ENCODE measurements at places on chromosomes 4 and X.

DNA sequence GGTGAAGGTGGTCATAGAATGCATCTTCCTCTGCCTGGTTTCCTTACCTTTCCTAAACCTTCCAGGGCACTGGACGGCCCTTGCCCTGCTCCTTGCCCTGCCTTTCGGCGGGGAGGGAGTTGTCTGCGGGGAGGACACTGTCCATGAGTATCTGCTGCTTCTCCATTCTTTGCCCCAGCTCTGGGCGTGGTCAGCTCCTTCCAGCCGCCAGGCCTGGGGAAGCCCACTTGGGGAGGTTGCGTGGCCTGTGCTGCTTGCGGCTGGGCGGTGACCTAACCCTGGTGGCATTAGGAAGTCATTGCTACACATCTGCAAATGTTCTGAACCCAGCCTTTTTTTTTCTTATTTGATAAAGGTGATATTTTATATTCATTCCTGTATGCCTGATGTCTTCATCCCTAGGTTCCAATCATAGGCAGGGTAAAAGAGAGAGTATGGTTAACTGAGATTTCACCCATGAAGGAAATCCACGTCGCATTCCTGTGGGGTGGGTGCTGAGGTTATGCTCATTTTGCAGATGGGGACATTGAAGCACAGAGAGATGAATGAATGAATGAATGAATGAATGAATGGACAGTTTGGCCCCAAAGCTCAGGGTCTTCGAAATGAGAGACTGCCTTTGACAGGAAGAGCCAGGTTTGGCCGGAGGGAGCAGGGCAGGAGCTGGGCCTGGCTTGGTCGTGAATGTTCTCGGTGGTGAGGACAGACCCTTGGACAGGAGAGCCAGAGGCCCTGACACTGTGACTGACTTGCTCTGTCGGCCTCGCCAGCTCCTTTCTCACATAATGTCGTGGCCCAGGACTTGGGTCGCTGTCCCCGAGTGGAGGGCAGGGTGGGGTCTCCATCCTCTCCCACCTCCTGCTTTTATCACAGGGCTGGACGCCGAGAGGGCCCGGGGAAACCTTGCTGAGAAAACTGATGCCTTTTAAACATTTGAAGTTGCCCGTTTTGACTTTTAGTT is 57.8 kb upstream of the GPR78 start:
- DNase-seq: no peak

- DNase-seq: no peak
These were observed 52.3 kb downstream of the CPEB2 start for GRCh38 chr4:15054541-15054940.

DNA sequence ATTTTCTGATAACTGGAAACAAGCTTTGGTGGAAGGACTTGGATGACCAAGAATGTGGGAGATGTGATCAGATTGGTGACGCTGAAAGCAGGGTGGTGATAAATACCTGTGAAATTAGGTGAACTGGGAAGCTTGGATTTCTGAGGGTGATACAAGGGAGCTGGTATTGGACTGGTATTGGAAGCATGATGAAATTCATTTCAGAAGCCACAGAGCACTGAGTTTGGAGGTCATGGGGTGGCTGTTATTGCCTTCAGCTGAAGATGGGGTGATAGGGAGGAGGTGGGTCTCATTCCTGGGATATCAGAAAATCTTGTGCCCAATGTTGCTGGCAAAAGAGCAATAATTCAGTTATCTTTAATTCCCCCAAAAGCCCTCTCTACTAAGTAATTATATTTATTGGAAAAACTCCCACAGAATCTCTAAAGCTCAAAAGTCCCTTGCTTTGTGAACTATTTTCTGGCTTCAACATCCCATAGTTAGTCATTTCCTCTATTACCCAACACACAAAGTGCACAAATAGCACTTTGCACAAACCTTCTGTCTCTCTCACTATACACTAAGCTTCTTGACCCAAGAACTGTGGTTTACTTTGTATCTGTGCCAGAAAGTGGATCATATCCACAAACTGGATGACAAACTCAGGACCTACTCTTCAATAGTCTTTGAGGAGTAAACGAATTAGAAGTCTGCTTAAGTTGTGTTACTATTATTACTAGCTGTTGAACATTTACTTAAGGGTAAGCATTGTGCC is 23.1 kb upstream of the CAMK2D start:
- peak; percentile 6 for DNase-seq

- DNase-seq: no peak
These were observed 132.9 kb upstream of the PTCHD1 start for GRCh38 chrX:23201706-23202105.

- DNase-seq: no peak
These were observed 53.1 kb downstream of the FAM114A1 start for GRCh38 chr4:38920677-38921076.

DNA sequence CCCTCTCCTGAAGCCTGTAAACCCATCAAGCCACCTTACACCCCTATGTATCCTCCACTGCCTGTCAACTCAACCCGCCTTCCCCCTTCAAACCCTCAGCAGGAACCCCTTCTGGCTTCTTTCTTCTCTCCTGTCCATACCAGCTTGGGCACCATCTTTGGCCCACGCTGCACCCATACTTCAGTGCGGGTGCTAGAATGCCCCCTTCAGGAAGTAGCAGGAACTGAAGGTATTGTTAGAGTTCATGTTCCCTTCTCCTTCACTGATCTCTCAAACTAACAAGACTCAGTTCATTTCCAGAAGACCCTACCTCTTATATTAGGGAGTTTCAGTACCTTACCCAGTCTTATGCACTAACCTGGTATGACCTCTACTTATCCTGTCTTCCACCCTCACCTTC is 1.5 kb upstream of the UGT2B17 start:
- DNase-seq: no peak

DNA sequence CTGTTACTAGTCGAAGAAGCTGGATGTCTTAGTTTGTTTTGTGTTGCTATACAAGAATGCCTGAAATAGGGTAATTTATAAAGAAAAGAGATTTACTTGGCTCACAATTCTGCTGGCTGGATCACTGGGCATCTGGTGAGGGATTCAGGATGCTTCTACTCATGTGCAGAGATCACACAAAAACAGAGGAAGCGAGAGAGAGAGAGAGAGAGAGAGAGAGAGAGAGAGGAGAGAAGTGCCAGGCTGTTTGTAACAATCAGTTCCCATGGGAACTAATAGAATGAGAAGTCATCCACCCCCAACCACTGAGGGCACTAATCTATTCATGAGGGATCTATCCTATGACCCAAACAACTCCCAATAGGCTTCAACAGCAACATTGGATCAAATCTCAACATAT is 66.2 kb upstream of the FAM9A start:
- DNase-seq: no peak

Measured in HCT116 (cell line).